ENCODE measurements at places on chromosomes 1 and 21.

DNA sequence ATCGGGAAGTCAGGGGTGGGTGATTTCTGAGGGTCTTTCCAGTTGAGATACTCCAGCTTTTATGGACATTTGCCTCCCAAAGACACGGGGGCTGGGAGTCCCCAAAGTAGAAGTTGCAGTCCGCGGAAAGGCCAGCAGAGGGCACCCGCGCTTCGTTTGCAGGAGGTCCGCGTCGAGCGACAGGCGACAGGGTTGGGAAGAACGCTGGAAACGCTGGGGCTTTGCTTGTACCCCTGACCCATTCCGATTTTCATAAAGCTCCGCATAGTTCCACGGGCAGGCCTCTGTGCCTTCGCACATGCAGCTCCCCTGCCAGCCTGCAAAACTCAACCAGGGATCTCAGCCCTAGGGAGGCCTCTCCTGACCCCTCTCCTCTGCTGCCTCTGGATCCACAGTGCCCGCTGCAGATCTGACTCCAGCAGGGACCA is 44.2 kb upstream of the LAPTM5 start:
- DNase-seq = peak; percentile 70

DNA sequence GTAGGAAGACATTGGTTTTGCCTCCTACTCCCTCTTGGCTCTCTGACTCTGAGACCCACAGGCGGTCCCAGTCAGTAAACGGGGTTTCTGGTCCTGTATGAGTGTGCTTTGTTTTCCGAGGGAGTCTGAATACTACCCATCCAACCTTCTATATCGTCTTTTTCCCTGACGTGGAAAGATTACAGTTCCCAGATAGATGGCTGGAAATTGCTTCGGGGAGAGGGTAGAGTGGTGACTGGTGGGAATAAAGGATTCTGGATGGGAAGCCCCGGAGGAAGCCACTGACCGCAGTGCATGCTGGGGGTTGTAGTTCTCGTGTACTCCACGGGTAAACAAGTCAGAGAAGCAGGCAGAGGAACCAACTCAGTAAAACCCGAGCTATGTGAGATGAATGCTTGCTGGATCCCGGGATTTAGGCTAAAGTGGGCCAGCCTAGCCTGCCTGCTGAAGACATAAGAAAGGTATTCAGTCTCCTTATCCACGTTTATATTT is 66.2 kb upstream of the IRF2BP2 start:
- peak; percentile 57 for DNase-seq

DNA sequence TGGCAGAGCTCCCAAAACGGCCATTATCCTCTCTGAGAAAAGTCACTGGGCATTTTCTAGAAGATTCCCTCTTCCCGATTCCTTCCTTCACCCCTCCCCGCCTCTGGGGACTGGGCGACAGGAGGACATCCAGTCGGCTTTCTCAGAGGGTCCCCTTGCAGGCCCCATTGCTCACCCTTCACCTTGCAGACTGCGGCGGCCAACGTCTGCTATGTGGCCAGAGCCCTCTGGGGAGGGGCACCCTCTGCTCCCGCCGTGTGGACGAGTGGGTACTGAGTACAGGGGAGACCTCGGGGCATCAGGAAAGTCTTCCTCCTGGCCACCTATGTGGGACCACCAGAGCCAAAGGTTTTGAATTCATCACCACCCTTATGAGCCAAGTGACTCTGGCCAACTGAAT is 293.5 kb upstream of the VAMP3 start:
- no peak for DNase-seq

DNA sequence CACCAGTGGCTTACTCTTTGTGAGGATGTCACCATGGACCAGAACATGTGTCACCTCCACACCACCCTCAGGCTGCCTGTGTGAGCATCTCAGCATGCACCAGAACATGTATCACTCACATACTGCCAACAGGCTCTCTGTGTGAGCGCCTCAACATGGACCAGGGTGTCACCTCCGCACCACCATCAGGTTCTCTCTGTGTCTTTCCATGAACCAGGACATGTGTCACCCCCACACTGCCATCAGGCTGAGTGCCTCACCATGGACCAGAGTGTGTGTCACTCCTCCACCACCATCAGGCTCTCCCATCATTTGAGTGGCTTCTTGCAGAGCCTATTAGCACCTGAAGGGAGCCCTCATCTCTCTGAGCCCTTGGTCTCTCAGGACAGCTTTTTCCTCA is 125.2 kb downstream of the ZNF648 start:
- no peak for DNase-seq

GRCh38 chr1:84985365-84985764 is 11.5 kb downstream of the MCOLN2 start:
- DNase-seq = peak; percentile 50

GRCh38 chr1:71106658-71107322 is 26.0 kb upstream of the ZRANB2 start:
- DNase-seq = no peak

GRCh38 chr1:220386494-220387195 is 114.4 kb upstream of the RAB3GAP2 start:
- no peak for DNase-seq

DNA sequence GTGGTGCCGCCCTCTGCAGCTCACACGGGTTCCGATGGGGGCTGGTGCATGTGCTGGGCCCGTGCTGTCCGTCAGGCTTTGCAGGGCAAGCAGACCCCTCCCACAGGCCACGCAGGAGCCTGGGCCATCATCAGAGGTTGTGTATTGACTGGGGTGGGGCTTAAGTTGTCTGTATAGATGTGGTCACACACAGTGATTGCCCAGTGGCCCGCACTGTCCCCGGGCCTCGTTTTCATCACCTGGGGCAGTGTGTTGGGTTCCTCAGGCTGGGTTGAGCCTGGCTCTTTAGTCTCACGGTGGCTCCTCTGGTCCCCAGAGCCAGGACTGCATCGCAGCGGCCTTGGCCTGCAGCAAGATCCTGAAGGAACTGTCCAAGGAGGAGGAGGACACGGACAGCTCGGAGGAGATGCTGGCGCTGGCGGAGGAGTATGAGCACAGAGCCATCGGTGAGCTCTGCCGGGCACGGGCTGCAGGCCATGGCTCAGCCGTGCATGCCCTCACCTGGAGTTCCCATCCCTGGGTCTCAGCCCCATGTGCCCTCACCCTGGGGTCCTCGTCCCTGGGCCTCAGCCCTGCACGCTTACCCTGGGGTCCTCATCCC is 44.1 kb downstream of the TRPM2 start:
- DNase-seq = no peak

- no peak for DNase-seq
Observed at GRCh38 chr1:116560704-116561490, 9.9 kb downstream of the CD58 start.

GRCh38 chr1:153547560-153548551 is 1.2 kb downstream of the S100A3 start:
- no peak for DNase-seq

- DNase-seq = peak; percentile 4
Observed at GRCh38 chr21:24895885-24896734, 711.2 kb downstream of the MRPL39 start.

DNA sequence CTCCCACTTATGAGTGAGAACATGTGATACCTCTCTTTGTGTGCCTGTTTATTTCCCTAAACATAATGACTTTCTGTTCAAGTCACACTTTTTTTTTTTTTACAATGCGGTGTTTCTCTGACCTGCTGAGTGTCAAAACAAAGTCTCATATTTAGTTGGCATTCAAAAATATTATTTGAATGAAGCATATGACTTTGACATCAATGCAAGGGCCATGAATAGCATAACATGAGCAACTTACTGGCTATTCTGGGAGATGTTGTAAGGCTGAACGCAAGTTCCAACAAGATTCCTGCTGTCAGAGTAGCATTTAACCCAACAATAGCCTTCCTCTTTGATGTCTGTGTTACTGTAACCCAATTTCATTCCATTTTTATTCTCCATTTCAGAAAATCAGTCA is 2.0 kb upstream of the KRTAP19-1 start:
- no peak for DNase-seq

DNA sequence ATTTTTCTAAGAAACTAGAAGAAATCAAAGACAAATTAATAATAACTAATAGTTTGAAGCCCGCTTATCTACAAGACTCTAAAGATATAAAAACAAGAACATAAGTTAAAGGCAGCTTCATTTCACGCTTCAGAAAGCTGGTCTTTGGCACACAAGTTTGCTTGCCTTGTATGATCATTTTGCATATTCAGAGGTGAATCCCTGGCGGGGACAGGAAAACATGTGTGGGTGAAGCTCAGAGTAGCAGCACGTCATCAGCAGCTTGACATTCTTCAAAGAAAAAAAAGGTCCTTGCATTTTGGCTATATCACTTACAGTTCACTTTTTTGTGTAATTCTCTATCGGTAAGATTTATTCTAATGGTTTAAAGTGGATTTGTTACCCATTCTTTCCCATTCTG is 1911.8 kb downstream of the MRPL39 start:
- no peak for DNase-seq

DNA sequence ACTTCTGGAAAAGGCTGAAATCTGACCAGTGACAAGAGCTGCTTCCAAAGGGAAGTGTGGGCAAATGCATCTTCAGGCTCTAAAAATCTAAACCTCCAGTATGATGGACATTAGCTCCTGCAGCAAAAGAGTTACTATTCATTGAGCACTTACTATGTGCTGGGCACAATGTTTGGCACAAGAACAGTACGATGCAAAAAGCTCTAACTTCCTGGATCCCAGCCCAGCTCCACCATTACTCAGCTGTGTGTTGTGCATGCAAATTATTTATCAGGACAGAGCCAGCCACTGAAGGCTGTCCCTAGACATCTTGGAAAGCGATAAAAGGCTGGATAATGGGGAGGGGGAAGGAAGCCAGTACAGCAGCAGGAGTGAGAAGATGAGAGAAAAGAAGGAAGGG is 143.5 kb downstream of the ELAVL4 start:
- no peak for DNase-seq

GRCh38 chr1:166908942-166909341 is 32.9 kb upstream of the TADA1 start:
- DNase-seq = no peak

DNA sequence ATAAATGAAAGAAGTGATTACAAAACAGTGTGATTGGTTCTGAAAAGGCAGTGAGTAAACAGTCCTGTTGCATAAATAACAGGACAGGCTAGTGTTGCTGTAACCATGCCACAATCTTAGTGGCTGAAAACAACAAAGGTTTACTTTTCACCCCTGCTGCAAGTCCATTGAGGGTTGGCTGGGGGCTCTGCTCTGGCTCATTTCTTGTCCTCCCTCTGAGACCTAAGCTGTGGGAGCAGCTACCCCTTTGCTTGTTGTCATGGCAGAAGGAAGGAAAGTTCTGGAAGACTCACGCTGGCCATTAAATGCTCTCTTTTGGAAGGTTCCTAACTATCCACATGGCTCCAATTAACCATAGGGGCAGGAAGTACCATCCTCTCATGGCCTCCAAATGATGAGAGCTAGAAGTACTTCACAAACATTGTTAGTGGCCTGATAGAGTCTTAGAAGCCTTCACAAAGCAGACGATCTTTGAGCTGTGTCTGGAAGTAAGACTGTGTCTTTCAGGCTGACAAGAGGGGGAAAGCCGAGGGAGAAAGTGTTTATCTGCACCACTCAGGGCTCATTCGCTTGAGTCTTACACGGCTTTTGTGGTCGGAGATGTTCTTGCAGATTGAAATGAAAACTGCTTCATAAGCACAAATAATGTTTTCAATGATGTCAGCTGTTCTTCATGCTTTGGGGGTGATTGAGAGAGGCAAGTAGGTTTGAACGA is 11.9 kb downstream of the RCSD1 start:
- no peak for DNase-seq

DNA sequence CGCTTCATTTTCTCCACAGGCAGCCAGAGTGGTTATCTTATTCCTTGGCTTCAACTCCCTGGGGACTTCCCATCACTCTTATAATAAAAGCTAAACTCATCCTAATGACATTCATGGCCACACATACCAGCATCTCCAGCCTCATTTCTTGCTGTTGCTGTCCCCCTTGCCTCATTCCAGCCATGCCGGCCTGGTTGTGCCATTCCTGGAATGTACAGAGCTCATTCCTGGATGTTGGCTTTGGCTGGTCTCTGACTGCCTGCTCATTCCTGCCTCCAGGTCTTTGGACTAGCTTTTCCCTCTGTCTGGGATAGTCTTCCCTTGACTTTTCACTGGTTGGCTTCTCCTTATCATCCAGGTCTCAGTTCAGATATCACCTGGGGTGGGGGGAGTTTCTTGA is 2.4 kb upstream of the PEF1 start:
- no peak for DNase-seq

- DNase-seq = no peak
Observed at GRCh38 chr1:89918127-89918793, 76.7 kb upstream of the ZNF326 start.

- no peak for DNase-seq
Observed at GRCh38 chr1:53697721-53698383, 41.1 kb downstream of the GLIS1 start.

DNA sequence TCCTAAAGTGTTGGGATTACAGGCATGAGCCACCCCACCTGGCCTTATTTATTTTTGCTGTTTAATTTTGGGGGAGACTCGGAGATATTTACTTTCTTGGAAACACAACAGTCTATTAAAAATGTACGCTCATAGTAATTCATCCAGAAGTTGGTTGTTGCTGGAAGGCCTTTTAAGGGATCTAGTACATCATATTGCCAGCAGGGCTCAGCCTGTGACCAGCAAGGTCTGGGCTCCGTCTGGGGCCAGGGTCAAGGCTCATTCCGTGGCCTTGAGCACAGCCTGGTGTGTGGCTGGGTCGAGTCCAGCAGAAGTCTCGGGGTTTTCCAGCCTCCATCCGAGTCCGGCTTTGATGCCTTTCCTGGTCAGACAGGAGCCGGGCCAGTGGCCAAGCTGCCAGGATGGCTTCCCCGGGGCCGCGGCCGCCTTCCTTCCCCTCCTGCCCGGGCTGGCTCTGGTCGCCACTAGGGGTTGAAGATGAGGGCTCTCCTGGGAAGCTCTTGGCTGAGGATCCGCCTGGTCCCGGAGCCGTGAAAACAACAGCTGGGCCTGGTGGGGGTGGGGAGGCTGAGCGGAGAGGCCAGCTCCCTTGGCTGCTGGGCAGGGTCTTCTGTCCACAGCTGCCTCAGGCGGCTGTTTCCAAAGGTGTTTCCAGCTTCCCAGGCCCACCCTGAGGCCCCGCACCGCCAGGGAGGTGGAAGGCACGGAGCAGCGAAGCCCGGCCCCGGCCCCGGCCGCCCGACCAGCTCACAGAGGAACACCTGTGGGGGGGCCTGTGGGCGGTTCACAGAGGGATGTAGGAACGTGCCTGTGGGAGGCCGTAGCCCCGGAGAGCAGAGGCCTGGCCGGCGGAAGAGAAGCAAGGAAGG is 5.1 kb upstream of the VWA1 start:
- DNase-seq = no peak

DNA sequence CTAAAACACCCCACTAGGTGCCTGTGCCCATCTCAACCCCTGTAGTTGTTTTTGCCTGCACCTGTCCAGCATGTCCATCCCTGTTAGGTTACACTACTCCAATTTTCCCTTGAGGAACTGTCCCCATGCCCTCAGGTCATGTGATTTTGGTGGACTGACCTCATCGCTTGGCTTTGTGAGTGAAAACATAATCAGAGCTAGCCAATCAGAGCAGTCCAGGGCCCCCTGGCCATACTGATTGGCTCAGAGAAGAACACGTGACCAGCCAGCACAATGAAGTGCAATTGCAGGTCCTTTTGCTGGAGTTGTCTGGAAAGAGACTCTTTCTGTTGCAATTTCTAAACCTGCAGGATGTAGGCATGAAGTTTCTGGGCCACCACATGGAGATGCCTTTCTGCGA is 303.3 kb upstream of the PROX1 start:
- DNase-seq = no peak

- no peak for DNase-seq
Observed at GRCh38 chr1:52635321-52636089, 2.5 kb downstream of the SHISAL2A start.

All from germinal center (tissue), 1 donor.